H9 (cell line): ENCODE measurements at places on chromosomes 7 and 10.

GRCh38 chr10:113087165-113088029 lies 137.3 kb downstream of the TCF7L2 start:
- peak; percentile 84 for DNase-seq

DNA sequence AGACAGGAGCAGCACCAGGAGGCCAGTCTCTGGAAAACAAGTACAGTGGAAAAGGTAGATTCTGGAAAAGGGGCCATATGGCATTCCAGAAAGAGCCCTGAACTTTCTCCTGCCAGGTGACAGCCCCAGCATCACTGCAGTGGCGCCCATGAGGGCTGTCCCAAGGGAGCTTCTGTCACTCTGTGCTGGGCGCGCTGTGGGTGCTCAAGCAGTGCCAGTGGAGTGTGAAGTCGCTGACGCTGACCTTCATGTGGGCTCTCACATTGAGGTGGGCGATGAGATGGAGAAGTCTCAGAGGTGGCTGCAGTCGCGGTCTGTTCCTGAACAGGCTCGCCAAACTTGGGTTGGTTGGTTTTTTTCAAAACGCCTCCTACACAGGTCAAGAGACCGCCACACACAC lies 38.2 kb downstream of the FKBP6 start:
- no peak for DNase-seq

DNA sequence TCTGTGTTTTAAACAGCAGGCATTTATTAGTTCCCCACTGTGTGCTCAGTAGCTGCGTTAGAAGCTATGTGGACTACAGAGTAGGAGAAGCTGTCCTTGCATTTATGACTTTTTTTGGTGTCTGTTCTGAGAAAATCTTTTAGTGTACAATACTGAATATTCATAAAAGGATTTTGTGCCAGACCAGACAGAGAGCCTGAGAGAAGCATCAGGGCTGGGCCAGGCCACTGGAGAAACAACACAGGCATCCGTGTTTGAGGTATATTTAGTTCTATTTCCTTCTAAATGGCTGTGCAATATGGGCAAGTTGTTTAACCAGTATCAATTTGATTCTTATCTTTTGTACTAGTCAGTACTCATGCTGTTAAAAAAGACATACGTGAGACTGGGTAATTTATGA lies 182.8 kb downstream of the SH2D4B start:
- DNase-seq: no peak

DNA sequence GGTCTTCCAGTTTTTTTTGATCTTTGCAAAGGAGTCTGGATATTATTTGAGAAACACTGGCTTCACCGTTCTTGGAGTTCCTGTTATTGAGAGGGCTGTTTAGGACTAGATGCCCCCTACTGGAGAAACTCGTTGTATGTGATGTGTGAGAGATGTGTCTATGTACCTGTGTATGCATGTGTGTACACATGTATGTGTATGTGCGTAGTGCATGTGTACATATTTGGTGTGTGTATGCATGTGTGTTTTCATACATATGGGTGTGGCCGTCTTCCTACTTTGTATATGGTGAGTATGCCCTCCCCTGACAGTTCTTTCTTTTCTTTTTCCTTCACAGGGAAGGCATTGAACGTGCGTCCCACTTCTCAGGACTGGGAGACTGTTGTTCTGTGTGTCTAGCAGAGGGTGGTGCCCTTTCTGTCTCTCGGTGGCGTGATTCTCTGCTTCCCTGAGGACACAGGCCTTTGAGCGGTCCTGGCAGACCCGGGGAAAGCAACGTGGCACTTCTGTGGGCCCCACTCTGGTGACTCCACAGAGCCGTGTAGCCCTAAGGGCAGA lies 3.0 kb upstream of the CALHM3 start:
- no peak for DNase-seq

- DNase-seq: no peak
These were observed 1073.0 kb downstream of the XPNPEP1 start for GRCh38 chr10:108850138-108850854.

- DNase-seq: no peak
These were observed 16.8 kb downstream of the TMEM243 start for GRCh38 chr7:87202705-87203104.

DNA sequence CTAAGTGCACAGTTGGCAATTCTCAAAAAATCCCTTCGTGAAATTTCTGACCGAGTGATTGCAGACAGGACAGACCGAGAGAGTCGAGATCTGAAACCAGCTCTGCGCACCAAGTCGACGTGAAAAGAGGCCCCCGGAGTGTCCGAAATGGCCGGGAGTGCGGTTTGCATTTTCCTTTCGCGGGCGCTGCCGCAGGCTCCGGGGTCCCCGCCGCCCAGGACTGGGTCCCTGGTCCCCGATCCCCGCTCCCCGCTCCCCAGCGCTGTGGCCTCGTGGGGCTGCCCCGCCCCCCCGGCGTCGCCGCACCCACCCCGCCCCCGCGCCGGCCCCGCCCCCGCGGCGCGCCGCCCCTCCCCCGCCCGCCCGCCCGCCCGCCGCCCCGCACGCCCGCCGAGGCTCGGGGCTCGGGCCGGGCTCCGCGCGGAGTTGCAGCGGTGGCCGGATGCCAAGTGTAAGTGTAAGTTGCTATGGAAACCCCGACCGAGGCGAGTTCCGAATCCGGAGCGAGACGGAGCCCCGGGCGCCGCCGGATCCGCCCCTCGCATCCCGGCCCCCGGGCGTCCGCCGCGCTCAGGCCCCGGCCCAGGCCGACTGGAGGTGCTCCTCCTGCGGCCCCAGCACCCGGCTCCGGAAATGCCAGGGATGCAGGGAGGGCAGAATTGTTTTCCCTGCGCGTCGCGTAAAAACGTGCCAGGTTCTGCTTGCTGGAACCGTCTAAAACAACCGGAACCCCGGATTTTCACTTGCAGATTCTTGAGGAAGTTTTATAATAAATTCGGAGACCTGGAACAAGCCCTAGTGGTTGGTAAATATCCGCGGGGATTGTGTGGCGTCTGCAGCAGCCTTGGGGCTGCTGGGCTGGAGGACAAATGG lies 4.6 kb downstream of the BMI1 start:
- DNase-seq: peak; percentile 86

DNA sequence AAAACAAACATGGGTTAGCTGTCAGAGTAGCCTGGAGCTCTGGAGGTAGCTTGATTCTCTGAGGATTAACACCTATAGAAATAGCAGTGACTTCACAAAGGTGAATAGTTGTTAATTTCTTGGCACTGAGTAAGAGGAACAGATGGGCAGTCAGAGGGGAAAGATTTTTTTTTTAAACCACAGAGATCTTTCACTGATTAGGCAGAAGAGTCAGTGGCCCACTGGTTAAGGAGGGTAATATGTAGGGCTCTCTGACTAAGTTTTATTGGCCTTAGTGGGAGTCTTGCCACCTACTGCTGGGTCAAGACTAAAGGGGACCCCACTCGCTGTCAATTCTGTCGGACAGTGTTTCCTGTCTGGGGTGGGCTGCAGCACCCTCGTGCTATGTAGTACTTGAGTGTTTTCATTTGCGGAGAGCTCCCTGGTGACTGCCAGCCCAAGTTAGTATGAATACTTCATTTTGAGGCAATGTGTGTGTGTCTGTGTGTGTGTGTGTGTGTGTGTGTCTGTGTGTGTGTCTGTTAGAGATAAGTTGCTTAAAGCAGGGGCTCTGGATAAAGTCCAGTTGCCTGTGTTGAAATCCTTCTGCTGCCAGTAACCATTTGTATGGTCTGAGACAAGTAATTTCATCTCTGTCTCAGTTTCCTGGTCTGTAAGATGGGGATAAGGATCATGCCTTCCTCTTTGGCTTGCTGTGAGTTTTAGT lies 145.2 kb downstream of the ARID5B start:
- no peak for DNase-seq

DNA sequence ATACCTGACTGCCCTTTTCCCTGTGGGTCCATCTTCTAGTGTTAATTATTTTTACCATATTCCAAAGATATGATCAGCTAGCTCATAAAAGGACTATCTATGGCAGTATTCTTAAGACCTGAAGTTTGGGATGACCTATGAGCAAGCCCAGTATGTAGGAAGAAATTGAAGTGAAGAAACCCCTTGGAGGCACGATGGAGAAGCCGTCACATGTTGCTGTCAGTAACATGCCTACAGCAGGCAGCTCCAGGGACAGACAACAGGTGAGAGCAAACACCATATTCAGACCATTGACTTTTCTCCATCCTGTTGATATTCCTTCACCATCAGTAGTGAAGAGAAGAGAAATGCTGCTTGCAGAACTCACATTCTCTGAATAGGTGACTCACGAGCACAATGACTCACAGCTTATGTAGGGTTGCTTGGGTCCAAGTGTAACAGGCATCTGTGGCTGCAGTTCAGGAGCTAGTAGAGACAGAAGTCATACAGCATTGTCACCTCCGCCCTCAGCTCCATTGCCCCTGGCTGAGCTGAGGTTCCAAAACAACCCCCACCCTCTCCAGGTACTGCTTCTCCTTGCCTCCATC lies 8.4 kb upstream of the LYZL2 start:
- DNase-seq: no peak

DNA sequence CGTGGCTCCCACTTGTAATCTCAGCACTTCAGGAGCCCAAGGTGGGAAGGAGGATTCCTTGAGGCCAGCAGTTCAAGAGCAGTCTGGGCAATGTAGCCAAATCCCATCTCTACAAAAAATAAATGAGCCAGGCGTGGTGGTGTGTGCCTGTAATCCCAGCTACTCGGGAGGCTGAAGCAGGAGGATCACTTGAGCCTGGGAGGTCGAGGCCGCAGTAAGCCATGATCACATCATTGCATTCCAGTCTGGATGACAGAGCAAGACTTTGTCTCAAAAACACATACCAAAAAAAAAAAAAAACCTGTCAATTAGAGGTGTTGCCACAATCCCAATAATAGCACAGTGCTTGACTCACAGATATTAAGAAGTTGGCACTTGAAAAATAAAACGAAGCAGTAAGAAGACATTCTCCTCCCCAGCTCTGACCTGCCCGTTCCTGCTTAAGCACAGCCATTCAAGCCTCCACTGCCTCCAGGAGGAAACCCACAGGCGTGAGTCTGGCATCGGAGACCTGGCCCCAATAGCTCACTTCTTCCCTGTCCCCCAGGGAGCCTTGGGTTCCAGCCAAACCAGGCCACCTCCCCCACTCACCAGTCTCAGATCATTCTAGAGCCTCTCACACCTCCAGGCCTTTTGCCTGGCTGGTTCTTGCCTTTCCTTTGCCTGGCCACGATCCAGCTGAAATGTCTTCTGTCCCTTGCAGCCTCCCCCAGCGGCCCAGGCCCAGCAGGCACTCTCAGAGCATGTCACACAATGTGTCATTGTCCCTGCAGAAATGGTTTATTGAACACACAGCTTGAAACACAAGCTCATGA lies 45.3 kb upstream of the GTF2I start:
- DNase-seq: no peak

GRCh38 chr10:392705-393037 lies 257.4 kb downstream of the ZMYND11 start:
- DNase-seq: no peak

DNA sequence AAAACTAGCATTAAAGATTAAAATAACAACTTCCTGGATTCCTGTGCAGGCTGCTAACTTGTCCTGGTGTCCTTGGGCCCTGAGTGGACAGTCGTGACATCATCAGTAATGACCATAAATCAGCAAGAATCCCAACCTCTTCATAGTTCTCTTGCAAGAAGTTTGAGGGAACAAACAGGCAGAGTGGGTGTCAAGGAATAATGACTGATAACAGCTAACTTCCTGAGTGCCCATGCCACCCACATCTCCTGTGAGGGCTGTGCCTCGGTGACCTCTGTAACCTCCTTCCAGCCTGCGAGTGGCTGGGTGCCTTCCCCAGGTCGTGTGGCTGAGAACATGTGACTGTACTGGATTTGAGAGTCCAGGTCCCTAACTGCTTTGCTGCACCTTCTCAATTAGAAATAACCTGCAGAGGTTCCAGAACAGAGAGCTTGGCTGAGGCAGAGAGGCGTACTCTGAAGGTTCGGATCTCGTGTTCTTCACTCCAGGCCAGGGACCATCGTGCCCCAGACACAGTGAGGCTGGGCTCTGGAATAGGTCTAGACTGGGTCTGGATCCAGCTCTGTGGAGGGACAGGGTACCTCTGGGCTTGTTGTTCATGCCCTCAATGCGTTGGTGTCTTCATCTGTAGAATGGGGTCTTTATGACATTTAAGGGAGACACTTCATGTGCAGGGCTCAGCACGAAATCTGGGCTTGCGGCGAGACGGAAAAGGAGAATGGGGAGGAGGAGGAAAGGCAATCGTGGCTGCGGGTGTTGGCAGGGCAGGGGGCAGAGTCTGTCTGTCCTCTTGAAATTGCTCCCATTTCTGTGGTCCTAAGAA lies 313.1 kb upstream of the ZNF32 start:
- no peak for DNase-seq

GRCh38 chr10:120583424-120584108 lies 126.5 kb downstream of the PLPP4 start:
- peak; percentile 3 for DNase-seq
